ENCODE measurements at places on chromosomes 2 and 18.

- peak; percentile 55 for DNase-seq
Measured at GRCh38 chr2:25333981-25334380, 7.7 kb downstream of the DNMT3A start.

GRCh38 chr2:70895998-70896764 lies 39.5 kb upstream of the ATP6V1B1 start:
- no peak for DNase-seq

- no peak for DNase-seq
Measured at GRCh38 chr18:74631623-74632350, 34.1 kb downstream of the ZNF407 start.

- no peak for DNase-seq
Measured at GRCh38 chr2:8352296-8352695, 329.6 kb upstream of the ID2 start.

GRCh38 chr2:192195548-192196418 lies 1.1 kb upstream of the TMEFF2 start:
- peak; percentile 27 for DNase-seq

DNA sequence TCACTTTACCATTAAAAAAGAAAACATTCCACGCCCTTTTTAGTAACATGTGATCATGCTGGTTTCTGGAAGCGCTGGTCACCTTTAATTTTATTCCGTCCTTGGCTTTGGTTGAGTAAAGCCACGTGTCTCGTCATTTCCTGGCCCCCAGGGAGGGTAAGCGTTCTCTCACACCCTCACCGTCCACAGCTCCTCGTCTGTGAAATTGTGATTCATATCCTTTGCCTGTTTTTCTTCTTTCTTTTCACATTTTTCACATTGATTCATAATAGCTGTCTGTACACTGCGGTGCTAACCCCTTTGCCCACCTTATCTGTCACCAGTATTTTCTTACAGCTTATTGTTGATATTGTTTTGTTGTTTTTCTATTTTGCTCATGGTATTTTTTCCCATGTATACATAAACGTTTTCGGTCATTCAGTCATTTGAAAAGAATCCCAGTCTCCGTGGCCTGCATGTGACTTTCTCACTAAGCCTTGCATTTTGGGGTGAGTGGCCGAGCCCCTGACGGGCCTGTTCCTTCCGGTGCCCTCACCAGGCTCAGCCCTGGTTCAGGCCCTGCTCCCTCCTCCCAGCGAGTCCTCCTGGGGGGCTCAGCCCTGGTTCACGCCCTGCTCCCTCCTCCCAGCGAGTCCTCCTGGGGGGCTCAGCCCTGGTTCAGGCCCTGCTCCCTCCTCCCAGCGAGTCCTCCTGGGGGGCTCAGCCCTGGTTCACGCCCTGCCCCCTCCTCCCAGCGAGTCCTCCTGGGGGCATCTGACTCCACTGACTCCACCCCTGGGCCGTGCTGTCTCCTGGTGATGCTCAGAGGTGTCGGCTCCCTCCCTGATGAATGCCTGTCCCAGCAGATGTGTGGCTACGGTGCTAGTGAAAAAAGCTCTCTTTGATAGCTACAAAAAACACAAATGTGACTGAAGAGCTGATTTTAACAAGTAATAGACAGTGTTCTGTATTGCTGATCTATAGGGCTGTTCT lies 249.7 kb upstream of the PXDN start:
- no peak for DNase-seq

DNA sequence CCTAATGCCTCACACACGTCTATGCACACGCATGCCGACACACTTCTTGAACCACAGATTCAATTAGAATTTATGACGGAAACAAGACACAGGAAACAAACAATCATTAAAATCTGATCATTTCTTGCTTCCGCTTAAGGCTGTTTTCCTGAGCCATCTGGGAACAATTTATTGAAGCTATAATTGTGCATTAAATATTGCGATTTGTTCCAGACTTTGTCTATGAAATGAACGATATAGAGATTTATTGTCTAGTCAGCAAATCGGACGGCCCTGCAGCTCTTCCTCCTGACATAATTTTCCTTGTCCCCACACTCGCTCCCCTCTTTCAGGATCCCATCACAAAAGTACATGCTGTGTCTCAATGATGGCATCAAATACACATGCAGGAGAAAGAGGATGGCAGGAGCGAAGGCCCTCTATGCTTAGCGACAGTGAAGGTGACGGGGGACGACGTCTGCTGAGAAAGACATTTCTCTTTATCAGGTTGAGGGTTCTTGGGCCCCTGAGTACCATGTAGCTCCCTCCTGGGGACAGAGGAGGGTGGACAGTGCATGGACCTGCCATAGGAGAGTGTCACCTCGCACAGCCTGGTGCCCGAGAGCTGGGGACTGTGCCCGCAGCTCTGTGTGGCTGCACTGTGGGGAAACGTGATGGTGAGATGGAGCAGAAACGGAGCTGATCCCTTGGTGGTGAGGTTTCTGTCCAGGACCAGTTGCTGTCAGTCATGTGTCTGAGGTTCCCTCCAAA lies 157.3 kb downstream of the ACKR3 start:
- no peak for DNase-seq

DNA sequence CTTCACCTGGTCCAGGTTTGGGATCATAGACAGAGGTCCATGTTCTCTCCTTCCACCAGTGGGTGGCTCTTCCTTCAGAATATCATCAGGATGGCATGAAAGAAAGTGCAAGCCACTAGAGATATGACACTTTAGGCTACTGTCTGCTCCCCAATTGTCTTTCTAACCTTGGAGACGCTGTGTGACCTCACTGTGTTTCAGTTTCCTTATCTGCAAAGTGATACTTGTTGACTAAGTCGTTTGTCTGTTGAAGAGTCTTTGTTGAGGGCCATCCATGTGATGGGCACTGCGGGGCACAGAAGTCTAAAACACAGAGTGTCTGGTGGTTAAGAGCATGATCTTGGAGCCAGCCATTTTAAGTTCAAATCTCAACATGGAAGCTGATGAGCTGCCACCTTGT lies 259.9 kb upstream of the THSD7B start:
- no peak for DNase-seq

GRCh38 chr2:134773335-134773734 lies 54.5 kb upstream of the TMEM163 start:
- DNase-seq = peak; percentile 17

DNA sequence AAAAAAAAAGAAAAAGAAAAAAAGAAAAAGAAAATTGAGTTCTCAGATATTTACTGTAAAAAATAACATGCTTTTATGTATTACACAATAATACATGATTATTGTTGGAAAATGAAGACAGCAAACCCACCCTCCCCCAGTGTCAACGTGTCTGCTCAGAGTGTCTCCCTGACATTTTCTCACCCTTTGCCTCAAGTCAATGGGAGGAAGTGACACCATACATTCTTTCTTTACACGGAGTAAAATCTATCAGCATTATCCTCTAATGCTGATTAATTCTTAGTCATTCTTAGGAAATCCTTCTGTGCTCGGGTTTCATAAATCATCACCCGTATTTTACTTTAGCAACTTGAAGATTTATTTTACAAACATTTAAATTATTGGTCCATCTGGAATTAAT lies 32.0 kb downstream of the CTAGE1 start:
- no peak for DNase-seq

GRCh38 chr2:153268941-153269461 lies 209.6 kb downstream of the RPRM start:
- DNase-seq = no peak

- no peak for DNase-seq
Measured at GRCh38 chr2:234472155-234472554, 24.7 kb downstream of the ARL4C start.

- no peak for DNase-seq
Measured at GRCh38 chr2:149894226-149894625, 306.7 kb upstream of the MMADHC start.

- no peak for DNase-seq
Measured at GRCh38 chr2:27448381-27448780, 6.2 kb downstream of the KRTCAP3 start.

DNA sequence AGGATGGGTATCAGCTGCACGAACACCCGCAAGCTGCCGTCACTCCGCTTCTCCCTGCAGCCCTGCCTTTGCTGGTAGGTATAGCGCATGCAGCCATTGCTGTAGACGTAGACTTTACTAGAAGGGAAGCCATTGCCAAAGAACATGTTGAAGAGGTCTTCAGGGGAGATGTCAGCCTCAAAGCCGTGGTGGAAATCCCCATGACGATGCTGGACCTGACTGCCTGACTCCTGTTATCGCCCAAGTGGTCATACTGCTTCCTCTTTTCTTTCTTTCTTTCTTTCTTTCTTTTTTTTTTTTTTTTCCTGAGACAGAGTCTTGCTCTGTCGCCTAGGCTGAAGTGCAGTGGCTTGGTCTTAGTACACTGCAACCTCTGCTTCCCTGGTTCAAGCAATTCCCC lies 68.7 kb upstream of the SPRED2 start:
- DNase-seq = peak; percentile 33

GRCh38 chr18:40687399-40687798 lies 1267.6 kb upstream of the PIK3C3 start:
- DNase-seq = no peak

GRCh38 chr2:84451579-84451978 lies 7.5 kb downstream of the SUCLG1 start:
- DNase-seq = no peak

DNA sequence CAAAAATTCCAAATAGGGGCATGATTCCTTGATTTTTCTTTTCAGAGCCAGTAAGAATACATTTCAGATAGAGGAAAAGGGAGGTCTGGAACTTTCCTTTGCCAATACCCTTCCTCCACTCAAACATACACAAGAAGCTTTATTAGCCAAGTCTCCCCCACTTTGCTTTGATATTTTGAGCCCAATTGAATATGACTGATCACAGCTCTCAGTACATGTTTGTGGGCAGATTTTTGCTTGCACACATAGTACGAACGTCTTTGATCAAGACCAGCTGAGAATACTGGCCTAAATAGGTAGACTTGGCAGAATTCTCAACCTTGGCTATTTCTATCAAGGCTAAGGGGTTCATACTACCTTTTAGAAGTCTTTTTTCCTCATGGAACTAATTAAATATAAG lies 148.8 kb upstream of the PGAP1 start:
- DNase-seq = no peak

GRCh38 chr2:130353291-130354138 lies 2.3 kb upstream of the PTPN18 start:
- peak; percentile 3 for DNase-seq

- no peak for DNase-seq
Measured at GRCh38 chr2:236049981-236050380, 118.2 kb downstream of the GBX2 start.

DNA sequence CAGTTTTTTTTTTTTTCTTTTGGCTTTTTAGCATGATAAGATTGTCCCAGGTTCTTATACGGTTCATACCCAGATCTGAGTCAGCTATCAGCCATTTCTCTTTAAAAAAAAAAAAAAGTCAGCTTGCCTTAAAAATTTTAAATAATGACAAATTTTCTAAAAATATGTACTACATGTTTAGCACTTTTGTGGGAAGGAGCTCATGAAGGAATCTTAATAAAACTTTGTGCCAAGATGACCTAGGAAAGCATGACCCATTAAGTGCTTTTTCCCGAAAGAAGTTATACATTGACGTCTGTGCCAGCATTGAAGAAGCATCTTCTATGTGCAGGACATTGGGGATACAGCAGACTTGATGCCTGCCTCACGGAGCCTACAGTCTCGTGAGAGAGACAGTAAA lies 4.5 kb upstream of the RBMS1 start:
- DNase-seq = no peak

- no peak for DNase-seq
Measured at GRCh38 chr2:163878718-163879117, 142.9 kb upstream of the FIGN start.

- DNase-seq = peak; percentile 59
Measured at GRCh38 chr2:113080134-113080533, 12.4 kb downstream of the IL1F10 start.

- no peak for DNase-seq
Measured at GRCh38 chr2:130756053-130756873, 923 bp downstream of the AMER3 start.

GRCh38 chr2:20621366-20622295 lies 29.3 kb downstream of the HS1BP3 start:
- no peak for DNase-seq

- no peak for DNase-seq
Measured at GRCh38 chr2:21498016-21498415, 374.2 kb downstream of the TDRD15 start.

- DNase-seq = no peak
Measured at GRCh38 chr2:76793647-76794334, 728.4 kb downstream of the LRRTM4 start.

- no peak for DNase-seq
Measured at GRCh38 chr18:44464398-44465180, 216.1 kb upstream of the SETBP1 start.

DNA sequence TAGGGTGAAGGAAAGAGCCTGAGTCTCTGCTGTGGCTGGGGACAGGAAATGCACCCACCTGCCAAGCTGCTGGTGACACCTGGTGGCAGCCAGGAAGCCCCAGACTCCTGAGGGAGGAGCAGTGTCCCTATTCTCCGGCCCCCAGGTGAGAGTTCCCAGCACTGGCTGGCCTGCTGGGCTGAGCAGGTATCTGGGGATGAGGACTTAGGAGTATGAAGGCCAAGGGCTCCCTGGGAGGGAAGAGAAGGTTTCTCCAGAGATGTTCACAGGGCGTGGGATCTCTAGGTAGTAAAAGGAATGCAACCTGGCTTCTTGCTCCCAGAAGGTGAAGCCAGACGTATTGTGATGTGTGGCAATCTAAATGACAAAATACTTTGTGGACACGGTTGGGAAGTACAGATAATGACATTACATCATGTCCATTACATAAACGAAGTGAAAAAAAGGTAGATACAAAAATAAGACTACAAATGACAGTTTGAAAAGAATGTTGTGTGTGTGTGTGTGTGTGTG lies 75.8 kb upstream of the SLC1A4 start:
- peak; percentile 35 for DNase-seq

- no peak for DNase-seq
Measured at GRCh38 chr18:36360256-36360909, 62.9 kb downstream of the FHOD3 start.

- DNase-seq = no peak
Measured at GRCh38 chr2:46375566-46376125, 78.4 kb downstream of the EPAS1 start.

DNA sequence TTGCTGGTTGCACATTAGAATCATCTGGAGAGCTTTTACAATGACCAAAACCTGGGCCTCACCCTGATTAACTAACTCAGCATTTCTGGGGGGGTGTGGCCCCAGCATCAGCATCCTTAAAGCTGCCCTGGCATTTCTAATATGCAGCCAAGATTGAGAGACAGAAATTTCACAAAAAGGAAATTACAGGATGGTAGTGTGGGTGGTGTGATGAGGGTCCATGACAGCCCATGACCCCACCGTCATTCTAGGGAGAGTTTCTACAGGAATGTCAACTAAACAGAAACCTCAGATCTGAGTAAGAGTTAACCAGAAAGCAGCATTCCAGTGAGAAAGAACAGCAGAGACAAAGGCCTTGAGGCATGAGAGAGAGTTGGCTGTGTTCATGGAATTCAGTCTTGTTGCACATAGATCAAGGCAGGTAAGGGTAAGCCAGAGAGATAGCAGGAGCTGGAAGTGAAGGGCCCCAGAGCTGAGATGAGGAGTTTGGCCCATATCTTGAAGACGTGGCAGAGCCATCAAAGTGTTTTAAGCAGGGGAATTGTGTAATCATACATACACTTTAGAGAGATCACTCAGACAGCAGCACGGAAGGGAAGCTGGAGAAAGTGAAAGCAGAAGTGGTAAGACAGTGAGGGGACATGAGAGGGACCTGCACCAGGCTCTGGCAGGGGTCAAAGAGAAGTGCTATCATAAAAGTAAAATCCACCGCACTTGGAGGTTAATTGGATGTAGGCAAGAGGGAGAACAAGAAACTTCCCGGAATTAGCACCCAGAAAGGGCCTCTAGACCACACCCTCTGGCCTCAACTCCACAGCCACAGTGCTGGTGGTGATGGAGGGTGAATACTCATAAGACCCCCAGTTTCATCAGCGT lies 7.8 kb upstream of the TRABD2A start:
- DNase-seq = peak; percentile 81
